ENCODE measurements at places on chromosomes 13 and 19.

GRCh38 chr13:97367016-97367822 lies 66.8 kb upstream of the RAP2A start:
- no peak for DNase-seq

DNA sequence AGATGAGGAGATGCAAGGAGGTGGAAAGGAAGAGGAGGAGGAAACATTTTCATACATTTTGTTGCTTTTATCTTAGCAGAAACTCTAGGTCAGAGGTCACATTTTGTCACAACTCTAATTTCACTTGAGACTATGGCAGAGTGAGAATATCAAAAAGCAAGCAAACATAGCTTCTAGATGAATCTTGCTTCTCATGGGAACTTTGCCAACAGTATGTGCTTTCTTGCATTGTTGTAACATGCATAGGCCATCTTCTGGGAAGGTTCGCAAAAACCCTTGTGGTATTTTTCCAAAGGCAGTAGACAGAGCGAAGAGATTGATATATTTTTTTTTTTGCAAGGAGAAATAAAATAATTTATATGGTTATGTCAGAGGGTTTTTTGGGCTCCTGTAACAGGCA lies 291.3 kb downstream of the MTUS2 start:
- DNase-seq: no peak

DNA sequence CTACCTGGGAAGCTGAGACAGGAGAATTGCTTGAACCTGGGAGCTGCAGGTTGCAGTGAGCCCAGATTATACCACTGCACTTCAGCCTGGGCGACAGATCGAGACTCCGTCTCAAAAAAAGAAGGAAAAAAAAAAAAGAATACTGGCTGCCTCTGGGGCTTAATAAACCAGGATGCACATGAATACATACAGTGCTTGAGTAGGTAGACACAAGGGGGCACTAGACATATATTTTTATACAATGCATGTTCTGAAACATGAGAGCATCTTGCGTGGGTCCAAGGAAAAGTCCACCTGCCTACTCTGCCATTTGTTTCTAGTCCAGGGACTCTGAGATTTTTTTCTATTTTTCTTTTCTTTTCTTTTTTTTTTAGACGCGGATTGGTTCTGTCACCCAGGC lies 31.2 kb downstream of the KEAP1 start:
- DNase-seq: no peak

GRCh38 chr13:31274390-31274789 lies 74.6 kb downstream of the B3GLCT start:
- no peak for DNase-seq

DNA sequence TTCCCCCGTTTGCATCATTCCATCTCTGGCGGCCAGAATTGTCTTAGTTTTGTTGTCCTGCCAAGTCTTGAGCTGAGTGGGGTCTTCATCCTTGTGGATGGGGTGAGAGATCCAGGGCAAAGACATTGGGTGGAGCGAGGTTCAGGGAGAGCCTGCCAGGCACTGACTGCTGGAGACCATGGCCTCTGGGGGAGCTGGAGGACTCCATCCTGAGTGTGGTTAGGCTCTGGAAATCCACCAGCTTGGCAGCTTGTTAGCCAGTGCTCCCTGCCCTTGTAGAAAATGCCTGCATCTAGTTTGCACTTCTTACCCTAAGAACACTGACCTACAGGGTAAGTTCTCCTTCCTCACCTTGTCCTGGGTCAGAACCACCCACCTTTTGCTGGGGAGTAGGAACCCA lies 97.2 kb upstream of the ZNF536 start:
- DNase-seq: no peak

DNA sequence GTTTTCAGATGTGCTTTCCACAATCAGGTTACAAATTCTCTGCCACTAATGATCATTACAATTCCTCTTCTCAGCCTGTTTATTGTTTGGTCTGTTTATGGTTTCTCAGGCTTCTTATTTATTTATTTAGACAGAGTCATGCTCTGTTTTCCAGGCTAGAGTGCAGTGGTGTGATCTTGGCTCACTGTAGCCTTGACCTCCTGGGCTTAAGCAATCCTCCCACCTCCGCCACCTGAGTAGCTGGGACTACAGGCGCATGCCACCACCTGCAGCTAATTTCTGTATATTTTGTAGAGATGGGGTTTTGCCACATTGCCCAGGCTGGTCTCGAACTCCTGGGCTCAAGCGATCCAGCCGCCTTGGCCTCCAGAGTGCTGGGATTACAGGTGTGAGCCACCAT lies 2.1 kb upstream of the ZSCAN5A start:
- no peak for DNase-seq

DNA sequence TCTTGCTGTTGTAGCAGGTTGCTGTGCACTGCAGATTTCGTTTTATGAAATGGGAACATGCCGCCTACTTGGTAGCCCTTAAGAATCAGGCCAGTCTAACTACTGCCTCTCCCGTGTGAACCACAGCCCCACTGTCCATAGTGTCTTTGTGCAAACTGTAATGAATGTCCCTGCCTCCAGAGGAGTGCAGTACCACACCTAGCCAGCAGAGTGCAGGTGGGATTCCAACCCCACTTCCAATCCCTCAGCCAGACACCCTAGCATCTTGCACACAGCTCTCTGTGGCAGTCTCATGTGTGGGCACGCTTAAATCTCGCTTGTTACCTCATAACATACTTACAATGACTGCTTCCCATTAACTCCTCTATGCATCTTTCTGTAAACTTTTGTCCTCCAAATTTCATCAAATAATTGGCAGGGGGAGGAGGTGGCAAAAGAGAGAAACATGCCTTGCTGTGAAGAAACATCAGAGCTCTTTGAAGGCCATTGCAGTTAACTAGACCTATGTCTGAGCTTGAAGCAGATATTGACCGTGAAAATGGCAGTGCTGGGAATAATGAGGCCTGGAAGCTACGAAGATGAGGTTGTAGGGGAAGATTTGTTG lies 47.2 kb downstream of the ZAR1L start:
- peak; percentile 7 for DNase-seq

DNA sequence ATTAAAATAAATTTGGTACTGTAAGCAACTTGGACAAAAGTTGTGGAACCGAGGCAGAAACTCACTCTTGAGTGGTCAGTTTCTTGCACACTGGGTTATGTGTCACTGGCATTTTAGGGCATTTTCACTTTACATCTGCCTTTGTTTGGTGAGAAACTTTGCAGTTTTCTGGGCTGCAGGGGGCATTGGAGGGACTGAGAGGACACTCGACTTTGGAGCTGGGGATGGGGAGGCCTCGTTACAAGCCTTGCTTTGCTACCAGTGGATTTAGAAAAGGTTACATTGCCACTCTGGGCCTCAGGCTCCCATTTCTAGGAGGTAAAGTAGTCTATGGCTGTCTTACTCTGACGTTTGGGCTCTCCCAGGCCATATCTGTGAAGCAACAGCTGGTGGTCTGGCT lies 41.9 kb upstream of the ZNF536 start:
- DNase-seq: no peak

- DNase-seq: no peak
These were observed 33.9 kb downstream of the CCNE1 start for GRCh38 chr19:29845574-29846176.

GRCh38 chr13:97659602-97660001 lies 225.6 kb downstream of the RAP2A start:
- no peak for DNase-seq

GRCh38 chr13:44618326-44618725 lies 42.2 kb upstream of the TSC22D1 start:
- no peak for DNase-seq

GRCh38 chr13:75550159-75550567 lies 572 bp downstream of the UCHL3 start:
- DNase-seq: no peak

GRCh38 chr19:45716359-45717130 lies 14.2 kb downstream of the FBXO46 start:
- no peak for DNase-seq

DNA sequence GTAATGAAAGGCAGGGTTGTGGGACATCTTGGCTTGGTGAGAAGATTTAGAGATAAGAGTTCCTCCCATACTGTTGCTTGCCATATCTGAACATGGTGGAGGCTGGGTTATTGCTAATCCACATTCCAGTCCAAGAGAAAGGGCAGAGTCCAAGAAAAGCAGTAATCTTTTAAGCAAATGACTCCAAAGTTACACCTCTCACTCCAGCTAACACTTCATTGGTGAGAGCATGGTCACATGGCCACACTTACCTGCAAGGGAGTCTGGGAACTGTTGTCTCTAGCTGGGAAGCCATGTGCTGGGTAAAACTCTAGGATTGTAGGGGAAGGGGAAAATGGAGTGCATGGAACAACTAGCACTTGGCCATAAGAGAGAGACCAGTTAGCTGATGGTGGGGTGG lies 5.6 kb downstream of the C19orf81 start:
- no peak for DNase-seq

DNA sequence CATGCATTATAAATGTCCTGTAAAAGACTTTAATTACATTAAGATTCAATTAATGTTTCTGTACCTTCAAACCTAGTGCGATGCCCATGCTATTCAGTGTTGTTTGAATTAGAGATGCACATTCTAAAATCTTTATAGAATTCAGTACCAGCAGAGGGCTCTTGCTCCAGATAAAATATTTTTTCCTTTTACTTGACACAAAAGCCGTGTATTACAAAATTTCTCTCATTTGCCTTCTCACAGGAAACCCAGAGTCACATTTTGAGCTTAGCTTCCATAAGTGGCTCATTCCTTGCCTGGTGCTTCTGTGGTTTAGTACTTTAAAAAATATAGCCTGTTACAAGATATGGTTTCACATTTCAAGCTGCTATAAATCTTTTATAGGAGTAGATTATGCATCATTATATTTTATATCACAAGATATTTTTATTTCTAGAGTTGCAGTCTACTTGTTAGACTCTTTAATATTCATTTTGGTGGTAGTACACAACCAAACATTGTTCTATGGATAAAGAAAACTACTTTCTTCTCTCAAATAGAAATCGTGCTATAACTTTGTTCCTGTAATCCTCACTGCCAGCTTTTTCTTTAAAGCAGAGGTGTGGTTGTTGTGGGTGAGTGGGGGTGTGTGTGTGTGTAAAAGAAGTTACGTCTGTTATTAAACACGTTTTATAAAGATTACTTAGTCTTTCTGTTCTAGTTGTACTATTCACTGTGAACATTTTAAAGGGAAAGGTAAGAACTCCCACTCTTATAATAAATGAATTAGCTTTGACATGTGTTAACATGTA lies 101.4 kb downstream of the RNF17 start:
- DNase-seq: no peak

GRCh38 chr13:21674490-21675009 lies 3.7 kb downstream of the FGF9 start:
- DNase-seq: no peak

DNA sequence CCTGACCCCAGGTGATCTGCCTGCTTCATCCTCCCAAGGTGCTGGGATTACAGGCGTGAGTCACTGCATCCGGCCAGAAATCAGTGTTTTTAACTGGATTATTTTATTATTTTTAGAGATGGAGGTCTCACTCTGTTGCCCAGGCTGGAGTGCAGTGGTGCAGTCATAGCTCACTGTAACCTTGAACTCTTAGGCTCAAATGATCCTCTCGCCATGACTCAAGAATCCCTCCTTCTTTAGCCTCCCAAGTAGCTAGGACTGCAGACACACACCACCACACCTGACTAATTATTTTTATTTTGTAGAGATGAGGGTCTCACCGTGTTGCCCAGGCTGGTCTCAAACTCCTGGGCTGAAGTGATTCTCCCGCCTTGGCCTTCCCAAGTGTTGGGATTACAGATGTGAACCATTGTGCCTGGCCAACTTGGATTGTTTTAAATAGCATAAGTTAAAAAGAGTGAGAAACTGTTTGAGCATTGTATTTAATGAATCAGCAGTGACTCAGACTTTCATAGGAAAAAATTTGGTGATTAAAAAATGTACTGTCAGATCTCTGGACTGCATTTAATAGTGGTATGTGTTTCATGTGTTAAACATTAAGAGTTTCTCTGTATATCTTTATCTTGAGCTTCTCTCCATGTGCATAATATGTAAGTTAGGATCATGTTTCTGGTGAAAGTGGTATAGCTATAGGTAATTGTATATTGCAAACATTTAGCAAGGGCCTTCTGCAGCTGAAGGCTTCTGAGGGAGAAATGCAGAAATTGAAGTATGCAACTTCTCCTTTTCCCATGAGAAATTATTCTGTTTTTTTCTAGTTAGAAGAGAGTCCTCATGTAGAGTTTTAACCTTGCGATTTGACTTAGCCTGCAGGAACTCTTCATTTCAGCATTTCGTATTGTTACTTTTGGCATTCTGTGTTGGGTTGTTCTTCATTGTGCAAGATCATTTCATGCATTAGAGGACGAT lies 121.2 kb downstream of the PCCA start:
- DNase-seq: no peak

DNA sequence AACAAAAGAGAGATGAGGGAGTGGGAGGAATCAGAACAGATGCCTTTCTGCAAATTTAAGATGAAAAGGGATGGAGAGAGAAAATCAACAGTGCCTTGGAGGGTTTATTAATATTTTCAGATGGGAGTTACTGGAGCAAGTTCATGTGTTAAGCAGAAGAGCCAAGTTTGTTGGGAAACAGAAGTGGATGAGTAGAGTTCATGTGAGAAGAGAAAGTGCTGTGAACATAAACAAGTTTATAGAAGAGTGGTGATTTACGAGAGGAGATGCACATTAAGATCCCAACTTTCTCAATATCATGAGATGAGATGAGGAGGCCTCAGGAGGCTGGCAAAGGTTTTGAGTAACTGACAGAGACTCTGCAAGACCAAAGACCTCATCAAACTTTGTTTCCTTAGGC lies 274.1 kb upstream of the HTR2A start:
- no peak for DNase-seq

- no peak for DNase-seq
These were observed 41.4 kb downstream of the GATAD2A start for GRCh38 chr19:19446655-19447437.

DNA sequence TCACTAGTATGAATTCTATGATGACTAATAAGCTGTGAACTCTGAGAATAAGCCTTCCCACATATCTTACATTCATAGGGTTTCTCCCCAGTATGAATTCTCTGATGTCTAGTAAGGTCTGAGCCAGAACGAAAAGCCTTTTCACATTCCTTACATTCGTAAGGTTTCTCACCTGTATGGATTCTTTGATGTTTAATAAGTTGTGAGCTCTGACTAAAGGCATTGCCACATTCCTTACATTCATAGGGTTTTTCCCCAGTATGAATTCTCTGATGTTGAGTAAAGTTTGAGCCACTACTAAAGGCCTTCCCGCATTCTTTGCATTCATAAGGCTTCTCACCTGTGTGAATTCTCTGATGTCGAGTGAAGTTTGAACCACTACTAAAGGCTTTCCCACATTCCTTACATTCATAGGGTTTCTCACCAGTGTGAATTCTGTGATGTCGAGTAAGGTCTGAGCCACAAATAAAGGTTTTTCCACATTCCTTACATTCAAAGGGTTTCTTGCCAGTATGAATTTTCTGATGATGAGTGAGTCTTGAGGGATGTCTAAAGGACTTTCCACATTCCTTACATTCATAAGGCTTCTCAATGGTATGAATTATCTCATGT lies 30.7 kb upstream of the ZFP82 start:
- DNase-seq: no peak

GRCh38 chr13:102638741-102639140 lies 42.0 kb downstream of the TPP2 start:
- no peak for DNase-seq

- DNase-seq: no peak
These were observed 54.8 kb upstream of the MIR17HG start for GRCh38 chr13:91292630-91293221.

Measured in activated CD4-positive, CD25-positive, alpha-beta regulatory T cell treated with anti-CD3 and anti-CD28 coated beads, Interleukin-2, amount 50 U/mL, for 16 hours (primary cell).